Activated CD4-positive, alpha-beta T cell treated with anti-CD3 and anti-CD28 coated beads, Interleukin-2, Interleukin-4, amounts not matched to agents 100 ng/mL and 50 ng/mL, durations not matched to agents 16 hours and 8 hours (primary cell): ENCODE measurements at places on chromosomes 1 and 21.

- no peak for DNase-seq
Observed at GRCh38 chr1:223802032-223802431, 43.7 kb downstream of the TP53BP2 start.

- no peak for DNase-seq
Observed at GRCh38 chr1:116904791-116905320, 4.9 kb upstream of the PTGFRN start.

- no peak for DNase-seq
Observed at GRCh38 chr1:190759807-190760206, 282.1 kb upstream of the BRINP3 start.

- DNase-seq, result no peak
Observed at GRCh38 chr1:93575621-93576284, 105.9 kb downstream of the BCAR3 start.
